Transverse colon (tissue), 4 donors: ENCODE measurements at places on chromosomes 5 and 9. TPM values are rescaled to one million over a fixed set of nuclear protein-coding genes. Genes with fewer than 3 reads are reported as not detected.

DNA sequence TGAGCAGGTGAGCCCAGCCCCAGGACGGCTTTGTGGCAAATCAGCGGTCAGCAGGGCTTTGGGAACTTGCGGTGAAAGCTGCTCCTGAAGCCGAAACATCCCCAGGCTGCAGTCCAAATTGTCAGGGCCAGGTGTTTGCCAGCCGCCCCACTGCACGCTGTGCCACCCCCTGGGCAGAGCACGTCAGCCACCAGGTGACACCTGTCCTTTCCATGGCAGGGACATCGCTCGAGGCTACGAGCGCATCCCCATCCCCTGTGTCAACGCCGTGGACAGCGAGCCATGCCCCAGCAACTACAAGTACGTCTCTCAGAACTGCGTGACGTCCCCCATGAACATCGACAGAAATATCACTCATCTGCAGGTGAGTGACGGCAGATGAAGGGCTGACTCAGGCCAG, 64.4 kb upstream of the CACNA1B start:
- DNase-seq = no peak

Gene DPYSL3
- 107 TPM for total RNA-seq

Gene TLR4
- 2.2 TPM for total RNA-seq

DNA sequence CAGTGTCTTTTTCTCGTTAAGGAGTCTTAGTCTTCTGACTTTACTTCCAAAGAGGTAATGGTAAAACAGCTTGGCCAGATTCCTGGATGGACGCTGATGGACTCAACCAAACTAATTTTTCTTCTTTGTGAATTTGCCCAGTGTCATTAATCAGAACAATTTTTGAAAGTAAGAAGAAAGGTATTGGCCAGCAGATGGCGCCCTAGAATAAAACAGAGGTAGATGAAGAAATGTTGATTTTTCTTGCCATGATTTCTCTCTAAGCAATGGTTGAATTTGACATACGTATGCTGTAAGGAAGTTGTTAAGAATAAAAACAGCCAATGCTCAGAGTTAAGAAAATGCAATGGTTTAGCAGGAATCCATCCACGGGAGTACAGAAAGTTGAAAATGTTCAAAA, 500.0 kb downstream of the DIRAS2 start:
- DNase-seq = peak; percentile 69

DNA sequence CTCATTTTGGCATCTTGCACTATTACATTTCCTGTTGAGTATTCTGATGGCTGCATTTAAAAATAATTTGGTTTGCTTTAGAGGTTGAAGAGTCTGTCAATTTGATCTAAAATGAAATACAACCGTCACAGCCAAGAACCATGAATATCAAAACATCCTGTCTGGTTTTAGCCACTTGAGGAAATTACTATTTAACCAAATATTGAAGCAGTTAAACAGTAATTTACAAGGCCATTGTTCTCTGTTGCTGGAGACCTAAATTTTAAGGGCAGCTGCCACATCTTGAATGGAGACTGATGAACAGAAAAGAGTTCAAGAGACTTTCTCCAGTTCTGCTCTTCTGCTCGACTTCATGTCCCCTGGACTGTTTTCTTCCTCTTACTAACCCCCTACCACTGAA, 549.4 kb downstream of the LRRC70 start:
- no peak for DNase-seq

DNA sequence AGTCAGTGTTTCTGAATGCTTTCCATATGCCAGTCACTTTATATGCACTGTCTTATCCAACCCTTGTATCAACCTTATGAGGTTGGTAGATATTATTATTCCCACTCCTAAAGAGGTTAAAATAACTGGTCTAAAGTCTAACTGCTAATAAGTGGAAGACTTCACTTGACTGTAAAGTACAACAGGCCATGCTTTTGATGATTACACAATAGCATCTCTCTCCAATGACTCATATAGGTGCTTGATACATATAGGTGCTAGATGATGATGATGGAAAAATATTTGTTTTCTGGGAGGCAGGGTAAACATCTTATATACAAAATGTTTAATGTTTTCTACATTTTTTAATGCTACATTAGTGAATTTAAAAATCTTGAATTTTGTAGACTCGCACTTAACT, 75.9 kb upstream of the NR3C1 start:
- no peak for DNase-seq

GRCh38 chr9:98967257-98967656, 23.6 kb downstream of the COL15A1 start:
- DNase-seq = no peak

Gene HTR4
- total RNA-seq = 20.8 TPM

DNA sequence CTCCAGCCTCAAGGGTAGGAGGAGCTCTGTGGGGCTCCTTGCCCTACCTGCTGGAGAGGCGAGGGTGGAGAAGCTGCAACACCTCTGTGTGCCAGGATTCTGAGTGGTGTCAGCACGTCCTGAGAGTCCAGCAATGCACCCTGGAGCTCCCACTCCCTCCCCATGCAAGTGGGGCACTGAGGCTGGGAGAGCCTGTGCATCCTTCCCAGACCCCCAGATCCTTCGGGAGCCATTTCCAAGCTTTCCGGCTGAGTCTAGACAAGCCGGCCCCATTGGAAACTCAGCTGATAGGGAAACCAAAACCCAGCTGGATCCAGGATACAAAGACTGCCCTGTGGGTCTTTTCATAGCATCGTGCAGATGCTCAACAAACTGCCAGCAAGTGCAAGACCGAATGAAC, 1.8 kb downstream of the FAM163B start:
- DNase-seq = no peak

Gene SHC3
- total RNA-seq = 4.8 TPM

DNA sequence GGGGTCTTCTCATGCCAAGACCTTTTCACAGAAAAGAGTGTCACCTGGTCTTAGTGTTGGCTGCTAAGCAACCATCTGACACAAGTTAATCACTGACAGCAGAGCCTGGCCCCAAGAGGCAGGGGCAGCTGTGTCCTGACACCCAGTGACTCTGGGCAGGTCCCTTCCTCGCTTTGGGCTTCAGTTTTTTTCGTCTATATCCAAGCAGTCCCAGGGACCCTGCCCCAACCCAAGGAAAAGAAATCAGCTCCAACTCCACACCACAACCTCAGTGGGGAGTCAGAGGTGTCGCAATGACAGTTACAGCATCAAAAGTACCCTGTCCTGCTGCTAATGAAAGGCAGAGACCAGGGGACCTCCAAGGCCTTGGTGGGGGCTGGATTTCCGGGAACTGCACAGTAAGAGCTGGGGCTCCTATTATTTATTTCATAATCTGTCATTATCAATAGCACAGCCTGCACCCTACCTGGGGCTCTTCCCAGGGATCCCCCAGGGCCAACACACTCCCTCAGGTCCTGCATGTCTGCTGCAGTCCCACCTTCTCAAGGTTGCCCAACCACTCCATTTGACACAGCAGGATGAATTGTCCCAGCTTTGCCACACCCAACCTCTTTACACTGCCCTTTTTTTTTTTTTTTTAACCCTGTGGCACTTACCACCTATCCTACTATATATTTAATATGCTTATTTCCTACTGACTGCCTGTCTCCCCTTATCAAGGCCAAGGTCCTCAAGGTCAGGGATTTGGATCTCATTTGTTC, 9.4 kb downstream of the ANKS6 start:
- no peak for DNase-seq

DNA sequence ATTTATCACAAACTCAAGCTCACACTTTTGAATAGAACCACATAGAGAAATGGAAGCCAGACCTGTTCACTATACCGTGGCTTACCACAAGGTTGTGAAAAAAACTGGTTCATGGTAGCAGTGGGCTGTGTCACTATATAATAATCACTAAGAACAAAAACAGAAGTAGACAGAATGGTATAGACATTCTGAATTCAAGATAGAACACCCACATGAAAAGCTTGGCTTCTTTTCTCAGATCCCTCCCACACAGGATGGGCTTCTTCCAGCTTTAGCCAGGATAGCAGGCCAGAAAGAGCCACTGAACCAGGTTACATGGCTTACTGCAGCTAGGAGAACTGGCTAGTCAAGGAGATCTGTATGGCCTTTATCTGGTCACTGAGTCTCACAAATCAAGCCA, 6.1 kb upstream of the NRG2 start:
- no peak for DNase-seq

GRCh38 chr9:134243778-134244467, 79.6 kb upstream of the RNU6ATAC start:
- peak; percentile 50 for DNase-seq

Gene AK8
- not detected for total RNA-seq

Gene PKD2L2
- total RNA-seq = not detected

DNA sequence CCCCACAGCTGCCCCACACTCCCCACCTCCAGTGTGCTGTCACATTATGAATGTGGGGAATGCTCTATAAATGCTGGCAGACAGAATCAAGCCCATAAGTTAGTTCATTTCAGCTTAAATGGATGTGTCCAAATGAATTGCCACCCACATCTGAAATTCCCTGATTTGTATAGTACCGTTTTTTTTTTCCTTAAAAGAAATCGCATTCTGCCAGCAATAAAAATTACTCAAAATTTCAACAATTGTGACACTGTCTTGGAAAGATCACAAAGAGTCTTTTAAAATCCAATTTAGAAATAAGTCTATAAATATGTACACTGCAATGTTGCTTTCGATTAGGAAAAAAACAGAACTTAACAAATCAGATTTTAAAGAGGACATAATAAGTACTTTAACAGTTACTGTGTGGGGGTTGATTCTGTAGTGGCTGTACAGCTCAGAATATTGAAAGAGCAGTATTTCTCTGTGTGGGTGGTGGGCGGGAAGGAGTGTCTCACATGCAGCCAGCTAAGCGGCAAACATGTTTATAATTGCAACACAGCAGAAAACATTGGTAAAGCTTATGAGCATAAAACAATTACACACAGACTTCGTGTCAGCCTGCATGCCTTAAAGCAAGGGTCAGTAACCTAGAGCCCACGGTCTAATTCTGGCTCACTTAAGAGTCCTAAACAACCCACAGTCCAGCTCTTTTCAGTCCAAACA, 24.9 kb upstream of the CSNK1G3 start:
- no peak for DNase-seq
